ENCODE measurements at places on chromosomes 11 and 22.
A peak's percentile ranks its signal among the peaks of the same experiment; 100 is the strongest.

GRCh38 chr22:48938741-48939140 is 888.9 kb downstream of the BRD1 start:
- no peaks in the 10 kb centered on the region for H3K4me1 ChIP-seq
- H3K36me3 ChIP-seq = no peaks in the 10 kb centered on the region
- H3K27ac ChIP-seq = peak overlapping the region; percentile 49
- no peaks in the 10 kb centered on the region for H3K27me3 ChIP-seq
- no peak overlapping the region for H3K4me3 ChIP-seq

- H3K27me3 ChIP-seq = no peaks in the 10 kb centered on the region
- DNase-seq = no peak
- H3K4me1 ChIP-seq = peaks cover 10% of the 10 kb centered on the region
- no peak overlapping the region for H3K4me3 ChIP-seq
- H3K27ac ChIP-seq = no peak overlapping the region
- H3K36me3 ChIP-seq = peaks cover 41% of the 10 kb centered on the region
Observed at GRCh38 chr11:108713076-108713790, 48.4 kb downstream of the DDX10 start.

GRCh38 chr22:21945453-21946261 is 7.0 kb downstream of the PPM1F start:
- H3K27ac ChIP-seq = no peak overlapping the region
- no peak for DNase-seq
- H3K36me3 ChIP-seq = no peaks in the 10 kb centered on the region
- H3K4me1 ChIP-seq = peaks cover 17% of the 10 kb centered on the region
- peaks cover 5% of the 10 kb centered on the region for H3K27me3 ChIP-seq

DNA sequence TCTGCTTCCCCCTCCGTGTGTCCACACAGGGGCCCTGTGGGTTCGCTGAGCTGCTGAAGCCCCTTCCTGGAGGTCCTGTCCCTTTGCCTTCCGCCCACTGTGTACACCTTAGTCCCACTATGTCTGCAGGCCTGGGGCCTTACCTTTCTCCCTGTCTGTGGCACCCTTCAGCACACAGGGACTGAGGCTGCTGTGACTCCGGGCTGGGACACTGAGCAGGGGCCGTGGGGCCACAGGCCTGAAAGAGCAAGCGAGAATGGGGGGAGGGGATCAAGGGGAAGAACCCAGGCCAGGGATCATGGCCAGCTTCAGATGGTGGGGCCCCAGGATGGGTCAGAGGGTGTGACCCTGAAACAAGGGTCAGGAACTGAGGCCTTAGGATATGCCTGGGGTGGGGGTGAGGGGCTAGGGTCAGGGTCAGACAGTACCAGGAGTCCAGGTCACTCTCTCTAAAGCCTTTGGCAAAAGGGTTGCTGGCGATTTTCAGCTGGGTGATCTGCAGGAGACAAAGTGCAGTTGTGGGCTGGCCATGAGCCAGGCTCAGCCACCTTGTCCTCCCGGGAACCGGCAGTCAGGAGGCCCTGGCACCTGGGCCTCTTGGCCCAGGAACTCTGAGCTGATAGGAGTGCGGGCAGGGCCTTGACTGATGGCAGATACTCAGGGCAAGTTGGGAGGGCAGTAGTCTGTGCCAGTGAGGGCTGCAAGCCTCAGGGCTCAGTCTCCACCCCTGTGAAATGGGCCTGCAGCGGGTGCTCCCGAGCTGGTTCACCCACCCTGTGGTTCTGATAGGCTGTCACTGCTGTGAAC is 2.6 kb upstream of the NUDT8 start:
- H3K4me1 ChIP-seq = peaks cover 24% of the 10 kb centered on the region
- peaks cover 18% of the 10 kb centered on the region for H3K27me3 ChIP-seq
- peak; percentile 19 for DNase-seq
- peak overlapping the region; percentile 19 for H3K4me3 ChIP-seq

DNA sequence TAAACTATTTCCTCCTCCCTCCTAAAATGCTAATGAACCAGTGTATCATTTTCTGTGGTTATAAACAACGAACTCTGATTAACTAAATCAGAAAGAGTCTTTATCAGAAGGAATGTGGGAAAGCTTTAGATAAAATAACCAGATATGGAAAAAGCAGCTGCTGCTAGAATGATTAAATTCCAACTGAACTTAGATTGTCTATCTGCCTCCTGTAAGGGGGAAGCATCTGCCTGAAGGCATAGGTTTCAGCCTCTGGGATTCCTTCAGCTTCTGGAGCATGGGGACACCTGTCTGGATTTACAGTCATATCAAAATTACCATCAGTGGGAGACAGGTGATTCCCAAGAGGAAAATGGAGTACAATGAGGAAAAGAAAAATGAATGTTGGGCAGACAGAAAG is 1095.5 kb upstream of the CCDC90B start:
- no peak overlapping the region for H3K4me3 ChIP-seq
- H3K27me3 ChIP-seq = no peaks in the 10 kb centered on the region
- no peaks in the 10 kb centered on the region for H3K4me1 ChIP-seq
- H3K27ac ChIP-seq = no peak overlapping the region
- DNase-seq = no peak

All from activated naive CD4-positive, alpha-beta T cell treated with anti-CD3 and anti-CD28 coated beads, Interleukin-2, amount 10 ng/mL, durations not matched to agents 7 days and 5 days (primary cell).